ENCODE measurements at places on chromosomes 11 and 22.
A peak's percentile ranks its signal among the peaks of the same experiment; 100 is the strongest.

DNA sequence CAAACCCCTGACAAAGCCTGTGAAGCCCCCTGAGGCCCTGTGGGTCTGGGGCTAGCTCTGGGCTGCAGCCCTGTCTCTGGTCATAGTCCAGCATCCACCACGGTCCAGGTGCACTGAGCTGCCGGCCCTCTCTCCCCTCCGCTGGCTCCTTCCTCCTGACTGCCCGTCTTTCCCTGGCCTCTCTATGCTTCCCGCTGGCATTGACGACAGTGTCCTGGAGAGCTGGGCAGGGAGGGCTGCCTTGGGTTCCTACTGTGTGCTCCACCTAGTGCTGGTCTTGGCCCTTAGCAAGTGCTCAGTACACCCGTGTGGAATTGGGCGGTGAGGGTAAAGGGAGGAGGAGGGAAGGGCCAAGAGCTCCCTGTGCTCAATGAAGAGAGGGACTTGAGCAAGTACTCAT, 868 bp upstream of the MYEOV start:
- no peak for DNase-seq

GRCh38 chr11:128451652-128452470, 135.5 kb downstream of the ETS1 start:
- no peak for DNase-seq

DNA sequence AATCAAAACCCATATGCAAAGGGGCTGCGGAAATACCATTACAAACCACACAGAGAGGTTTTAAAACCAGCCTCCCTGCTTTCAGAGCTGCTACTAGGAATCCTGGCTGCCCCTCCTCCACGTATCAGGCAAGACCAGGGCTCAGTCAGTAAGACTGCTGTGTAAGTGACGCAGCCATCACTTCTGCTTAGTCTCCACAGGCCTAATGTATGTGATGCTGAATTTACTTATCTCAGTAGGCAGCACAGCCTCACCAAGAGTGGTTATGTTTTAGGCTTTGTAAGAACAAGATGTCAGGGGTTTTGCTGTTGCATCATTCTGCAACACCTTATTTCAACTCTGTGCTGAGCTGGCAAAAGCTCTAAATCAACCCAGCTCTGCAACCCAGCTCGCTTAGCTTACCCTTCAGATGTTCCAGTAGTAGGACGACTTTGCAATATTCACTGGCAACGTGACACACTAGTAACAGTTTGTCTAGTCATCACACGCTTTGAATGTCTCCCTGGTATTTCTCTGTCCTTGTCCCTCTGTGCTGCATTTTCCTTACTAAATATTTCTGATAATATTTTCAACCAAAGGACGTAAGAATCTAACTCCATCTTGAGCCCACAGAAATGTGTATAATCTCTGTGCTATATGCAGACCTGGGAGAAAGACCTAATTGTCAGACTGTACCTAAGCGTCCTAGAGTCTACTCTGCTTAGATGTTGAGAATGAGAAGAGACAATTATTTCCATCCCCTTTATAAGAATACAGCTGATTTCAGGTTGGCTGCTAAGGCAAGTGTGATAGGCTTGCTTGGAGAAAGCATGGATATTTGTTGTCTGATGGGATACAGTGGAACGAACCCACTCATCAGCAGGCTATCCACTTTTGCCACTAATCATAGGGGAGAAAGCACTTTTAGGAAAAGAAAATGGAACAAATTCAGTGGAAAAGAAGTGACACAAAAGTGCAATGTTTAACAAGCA, 72.2 kb downstream of the LARGE2 start:
- no peak for DNase-seq

- DNase-seq: no peak
Measured at GRCh38 chr22:45210991-45211390, 29.7 kb downstream of the KIAA0930 start.

GRCh38 chr22:18068381-18068988, 9.3 kb upstream of the PEX26 start:
- no peak for DNase-seq

DNA sequence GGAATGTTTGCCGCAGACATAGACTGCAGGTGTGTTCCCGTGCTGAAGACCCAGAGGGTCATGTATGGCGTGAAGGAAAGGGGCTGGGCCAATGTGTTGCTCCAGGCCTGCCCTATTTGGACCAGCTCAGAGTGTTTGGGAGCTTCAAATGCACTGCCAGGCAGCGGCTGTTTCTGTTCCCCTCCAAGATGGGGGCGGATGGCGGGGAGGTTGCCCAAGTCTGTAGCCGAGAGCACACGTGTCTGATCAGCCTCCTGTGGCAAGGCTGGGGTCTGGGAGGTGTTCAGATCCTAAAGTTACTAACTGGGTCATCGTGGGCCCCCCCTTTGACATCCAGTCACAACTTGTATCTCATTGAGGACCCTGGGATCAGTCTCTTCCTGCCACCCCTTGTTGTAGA, 45.5 kb downstream of the CACNA1I start:
- no peak for DNase-seq

GRCh38 chr11:78860720-78861422, 286.2 kb upstream of the NARS2 start:
- DNase-seq: no peak

DNA sequence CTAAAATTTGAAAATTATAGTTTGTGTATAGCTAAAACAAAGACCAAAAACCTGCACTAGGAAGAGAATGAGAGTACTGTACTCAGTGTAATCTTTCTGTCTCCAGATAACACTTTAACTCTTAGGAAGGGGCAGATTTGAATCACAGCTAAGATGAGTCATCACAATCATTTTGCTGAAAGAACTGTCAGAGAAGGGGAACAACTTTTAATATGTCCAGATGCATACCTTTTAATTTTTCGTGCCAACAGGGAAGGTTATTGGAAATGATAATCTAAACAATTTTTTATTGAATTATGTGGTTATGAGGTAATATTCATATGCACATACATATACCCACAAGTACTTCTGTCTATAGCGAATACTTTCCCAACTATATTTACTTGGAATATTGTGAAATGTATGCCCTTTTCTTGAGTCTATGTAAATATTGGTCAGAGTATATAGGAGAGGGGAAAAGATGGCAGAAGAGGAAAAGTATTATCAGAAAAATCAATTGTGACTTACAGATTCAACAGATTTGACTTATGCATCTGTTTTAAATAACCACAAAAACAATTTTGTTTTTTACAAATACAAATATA, 51.1 kb upstream of the MUC15 start:
- no peak for DNase-seq

DNA sequence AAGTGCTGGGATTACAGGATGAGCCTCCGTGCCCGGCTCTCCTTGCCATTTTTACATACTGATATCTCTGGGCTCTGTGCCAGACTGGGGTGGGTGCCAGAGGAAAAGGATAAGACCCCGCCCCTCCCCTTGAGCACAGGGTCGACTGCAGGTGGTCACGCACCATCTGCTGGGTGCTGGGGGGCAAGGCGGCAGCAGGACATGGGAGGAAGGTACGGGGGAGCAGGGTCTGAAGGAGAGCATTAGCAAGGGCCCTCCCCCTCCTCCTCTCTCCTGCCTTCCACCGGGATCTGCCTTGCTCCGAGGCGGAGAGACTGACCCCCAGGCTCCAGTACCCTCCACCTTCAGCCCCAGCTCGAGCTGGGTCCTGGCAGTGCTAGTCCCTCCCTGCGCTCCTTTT, 9.7 kb upstream of the PGA3 start:
- DNase-seq: no peak

DNA sequence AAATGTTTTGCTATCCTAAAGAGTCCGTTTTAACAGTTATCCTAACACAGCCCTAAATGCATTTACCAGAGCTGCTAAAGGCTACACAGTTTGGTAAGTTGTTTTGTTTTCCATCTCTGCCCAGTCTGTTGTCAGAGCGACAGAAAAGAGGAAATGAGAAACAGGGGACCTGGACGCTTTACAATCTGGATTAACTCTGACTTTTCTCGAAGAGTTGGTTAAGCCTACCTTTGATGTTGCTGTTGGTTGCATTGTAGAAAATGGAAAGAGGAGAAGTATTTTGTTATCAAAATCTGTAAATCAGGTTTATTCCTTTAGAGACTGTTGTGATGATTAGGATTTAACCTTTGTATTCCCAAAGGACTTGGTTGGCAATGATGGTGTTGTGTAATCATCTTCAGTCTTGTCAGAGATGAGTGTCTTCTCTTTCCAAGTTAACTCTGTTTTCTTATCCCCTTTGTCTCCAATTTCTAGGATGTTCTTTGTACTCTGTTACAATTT, 481 bp downstream of the ANGPTL5 start:
- no peak for DNase-seq

GRCh38 chr11:63767565-63768236, 874 bp downstream of the ZFTA start:
- DNase-seq: peak; percentile 63

- DNase-seq: no peak
Measured at GRCh38 chr11:57095417-57095816, 86.3 kb upstream of the LRRC55 start.

GRCh38 chr22:38964306-38964705, 6.9 kb downstream of the APOBEC3A start:
- no peak for DNase-seq

DNA sequence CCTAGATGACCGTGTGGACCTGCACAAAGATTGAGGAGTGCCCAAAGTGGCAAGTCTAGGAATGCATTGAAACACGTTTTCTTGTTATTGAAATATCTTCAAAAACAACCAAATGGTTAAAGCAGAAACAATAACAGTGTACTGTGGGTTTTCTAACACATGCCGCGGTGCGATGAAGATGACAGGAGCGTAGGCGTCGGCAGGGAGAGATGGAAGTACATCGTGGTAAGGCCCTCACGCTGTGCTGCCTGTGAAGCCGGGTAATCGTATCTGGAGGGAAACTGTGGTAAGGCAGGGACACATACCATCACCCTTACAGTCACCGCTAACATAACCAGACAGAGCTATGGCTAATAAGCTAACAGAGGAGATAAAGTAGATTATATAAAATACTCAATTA, 261.4 kb downstream of the TBC1D22A start:
- no peak for DNase-seq

DNA sequence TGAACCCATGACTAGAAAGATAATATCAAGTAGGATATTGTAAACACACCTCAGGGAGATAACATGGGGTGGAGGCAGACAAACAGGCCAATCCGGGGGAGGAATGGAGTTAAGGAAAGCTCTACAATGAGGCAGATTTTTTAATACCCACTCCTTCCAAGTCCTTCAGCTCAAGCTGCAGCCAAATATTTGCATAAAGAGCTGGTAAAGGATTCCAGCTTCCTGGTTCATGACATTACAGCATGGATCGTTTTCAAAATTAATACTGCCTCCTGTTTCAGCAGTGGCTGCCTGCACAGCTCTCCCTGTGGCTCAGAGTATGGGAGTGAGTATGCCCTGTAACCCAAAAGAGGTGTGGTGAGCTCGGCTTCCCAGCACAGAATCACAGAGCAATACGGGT, 5.1 kb downstream of the POU2AF3 start:
- DNase-seq: no peak

DNA sequence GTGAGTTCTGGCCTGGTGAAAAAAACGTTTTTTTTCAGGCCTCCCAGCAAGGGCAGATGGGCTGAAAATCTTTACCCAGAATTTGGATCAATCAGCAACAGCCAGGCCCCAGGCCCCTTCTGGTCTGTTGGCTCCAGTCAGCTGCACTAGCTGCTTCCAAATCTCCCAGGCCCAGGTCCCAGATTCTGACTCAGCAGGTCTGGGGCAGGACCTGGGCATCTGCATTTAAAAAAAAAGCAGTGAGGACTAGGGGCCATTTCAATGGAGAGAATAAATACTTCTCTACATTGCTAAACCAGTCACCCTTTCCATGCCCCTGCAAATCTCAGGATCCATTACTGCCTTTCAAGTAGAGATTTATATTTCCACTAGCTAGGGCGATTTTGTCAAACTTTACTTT, 4.3 kb downstream of the SLC15A3 start:
- no peak for DNase-seq

Data from CD4-positive, alpha-beta T cell treated with Interleukin-17A for 4 hours (primary cell).